IPS DF 6.9 (cell line): ENCODE measurements at places on chromosomes 13 and 19.

GRCh38 chr19:29338480-29338879 lies 125.5 kb upstream of the UQCRFS1 start:
- DNase-seq: no peak

GRCh38 chr13:112956571-112957294 lies 12.3 kb upstream of the MCF2L start:
- DNase-seq: no peak

- DNase-seq: no peak
These were observed 487 bp downstream of the FLT1 start for GRCh38 chr13:28494504-28494777.

GRCh38 chr19:16594131-16594586 lies 21.9 kb upstream of the SLC35E1 start:
- no peak for DNase-seq

DNA sequence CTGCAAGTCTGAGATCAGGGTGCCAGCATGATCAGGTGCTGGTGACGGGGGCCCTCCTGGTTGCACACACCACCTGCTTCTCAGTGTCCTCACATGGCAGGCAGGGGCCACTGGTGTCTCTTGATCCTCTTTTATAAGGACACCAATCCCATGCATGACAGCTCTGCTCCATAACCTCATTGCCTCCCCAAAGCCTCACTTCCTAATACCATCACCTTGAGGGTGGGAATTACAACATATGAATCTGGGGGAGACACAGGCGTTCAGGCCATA lies 15.0 kb upstream of the MIER2 start:
- no peak for DNase-seq

GRCh38 chr19:33603377-33603776 lies 18.4 kb upstream of the CHST8 start:
- no peak for DNase-seq

GRCh38 chr13:38582133-38582532 lies 104.7 kb upstream of the FREM2 start:
- no peak for DNase-seq
